GM13976 (cell line): ENCODE measurements at places on chromosomes 6 and 20.

DNA sequence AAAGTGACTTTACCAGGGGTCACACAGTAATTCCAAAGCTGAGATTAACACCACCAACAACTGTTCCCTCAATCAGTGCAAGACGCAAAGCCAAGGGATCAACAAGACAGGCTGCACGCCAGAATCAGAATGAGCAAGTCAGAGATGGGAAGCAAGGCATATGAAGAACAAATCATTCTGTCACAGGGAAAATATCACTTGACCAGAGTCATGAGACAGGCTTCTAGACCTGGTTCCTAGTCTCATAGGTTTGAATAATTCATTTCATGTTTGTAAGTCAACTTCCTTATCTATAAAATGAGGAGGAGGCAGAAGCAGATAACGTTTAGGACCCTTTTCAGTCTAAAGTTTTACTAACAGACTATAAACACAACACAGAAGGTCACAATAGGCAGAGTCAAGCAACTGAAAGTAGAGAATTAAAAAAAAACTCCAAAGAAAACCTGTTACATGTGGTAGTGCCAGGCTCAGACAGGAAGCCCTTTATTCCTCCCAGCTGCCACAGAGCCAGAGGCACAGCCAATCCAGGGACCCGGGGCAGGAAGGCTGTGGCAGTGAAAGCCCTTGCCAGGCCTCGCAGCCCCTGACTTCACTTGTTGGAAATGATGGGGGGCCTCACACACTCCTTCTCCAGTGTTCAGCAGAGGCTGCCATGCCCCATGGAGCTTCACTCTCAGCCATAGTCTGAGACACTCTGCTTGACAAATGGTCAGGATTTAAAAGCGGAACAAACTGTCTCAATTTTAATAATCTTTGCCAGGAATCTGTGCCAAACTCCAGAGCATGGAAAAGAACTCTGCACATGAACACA lies 29.2 kb upstream of the DST start:
- DNase-seq, result no peak

GRCh38 chr6:80223743-80224212 lies 117.3 kb downstream of the BCKDHB start:
- DNase-seq, result no peak

DNA sequence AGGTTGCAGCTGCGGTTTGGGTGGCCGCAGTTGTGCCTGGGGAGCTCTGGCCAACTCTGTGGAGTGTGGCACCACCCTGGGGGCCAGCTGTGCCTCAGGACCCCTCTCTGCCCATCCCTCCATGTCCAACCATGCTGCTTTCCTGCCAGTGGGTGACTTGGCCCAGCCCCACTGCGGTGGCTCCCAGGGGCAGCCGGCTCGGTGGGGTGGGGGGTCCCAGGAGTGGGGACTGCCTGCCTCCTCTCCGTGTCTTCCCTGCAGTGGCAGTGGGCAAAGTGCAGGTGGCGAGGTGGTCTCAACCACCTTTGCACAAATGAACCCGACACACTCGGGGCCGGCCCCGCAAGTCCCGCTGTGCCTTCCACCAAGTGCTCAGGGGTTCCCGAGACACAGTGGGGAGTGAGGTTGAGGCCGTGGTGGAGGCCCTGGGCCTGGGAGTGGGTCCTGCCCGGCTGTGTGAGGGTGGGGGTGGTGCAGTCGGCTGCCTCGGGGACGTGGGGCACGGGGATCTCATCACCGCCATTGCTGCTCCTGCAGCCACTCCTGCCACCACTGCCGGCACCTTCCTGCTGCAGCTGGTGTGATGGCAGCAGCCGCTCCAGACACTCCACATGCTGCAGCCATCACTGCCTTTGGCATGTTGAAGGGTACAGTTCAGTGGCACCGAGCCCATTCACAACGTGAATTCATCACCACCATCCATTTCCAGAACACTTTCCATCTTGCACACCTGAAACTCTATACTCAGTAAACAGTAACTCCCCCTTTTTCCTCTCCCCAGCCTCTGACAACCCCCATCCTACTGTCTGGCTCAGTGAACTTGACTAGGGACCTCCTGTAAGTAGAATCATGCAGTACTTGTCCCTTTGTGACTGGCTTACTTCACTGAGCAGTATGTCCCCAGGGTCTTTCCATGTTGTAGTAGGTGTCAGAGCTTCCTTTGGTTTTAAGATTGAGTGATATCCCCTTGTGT lies 10.7 kb upstream of the SLCO4A1 start:
- DNase-seq, result no peak

GRCh38 chr6:54491431-54491830 lies 183.2 kb downstream of the TINAG start:
- no peak for DNase-seq

DNA sequence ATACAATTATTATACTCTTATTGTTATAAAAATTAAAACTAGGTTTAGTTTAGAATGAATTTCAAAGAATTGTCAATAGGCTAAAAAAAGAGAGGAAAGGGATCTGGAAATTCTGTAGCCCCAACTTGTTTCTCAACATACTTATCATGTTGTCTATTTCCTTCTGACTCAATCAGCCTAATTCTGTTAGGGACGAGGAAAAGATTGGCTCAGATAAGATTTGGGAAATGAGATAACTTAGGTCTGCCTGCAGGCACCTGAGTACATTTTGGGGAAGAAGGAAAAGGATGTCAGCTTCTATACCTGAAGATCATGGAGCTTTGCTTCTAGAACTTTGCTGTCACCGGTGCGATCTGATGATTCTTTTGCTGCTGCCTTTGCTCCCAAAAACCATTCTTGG lies 238.8 kb downstream of the SYNE1 start:
- DNase-seq, result no peak

DNA sequence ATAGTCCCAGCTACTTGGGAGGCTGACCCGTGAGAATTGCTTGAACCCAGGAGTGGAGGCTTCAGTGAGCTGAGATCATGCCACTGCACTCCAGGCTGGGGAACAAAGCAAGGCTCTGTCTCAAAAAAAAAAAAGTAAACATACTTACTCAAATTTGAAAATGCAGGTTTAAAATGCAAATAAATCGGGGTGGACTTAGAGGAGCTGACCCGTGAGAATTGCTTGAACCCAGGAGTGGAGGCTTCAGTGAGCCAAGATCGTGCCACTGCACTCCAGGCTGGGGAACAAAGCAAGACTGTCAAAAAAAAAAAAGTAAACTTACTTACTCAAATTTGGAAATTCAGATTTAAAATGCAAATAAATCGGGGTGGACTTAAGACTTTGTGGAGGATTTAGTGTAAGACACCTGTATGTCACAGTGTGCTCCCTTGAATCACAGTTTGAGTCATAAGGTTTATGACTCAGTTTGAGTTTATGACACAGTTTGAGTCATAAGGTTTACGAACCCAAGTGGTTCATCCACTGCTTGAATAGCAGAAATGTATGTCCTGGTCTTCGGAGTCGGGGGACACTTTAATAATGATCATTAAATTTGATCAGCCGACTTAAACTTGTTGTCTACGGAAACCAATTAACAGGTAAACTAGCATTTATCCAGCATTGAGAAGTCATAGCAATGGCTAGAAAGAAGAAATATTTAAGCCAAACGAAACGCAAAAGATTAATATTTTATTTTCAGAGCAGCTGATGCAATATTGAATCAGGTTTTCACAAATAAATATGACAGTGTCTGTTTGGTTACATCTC lies 6.8 kb upstream of the MRPS10 start:
- peak; percentile 73 for DNase-seq

DNA sequence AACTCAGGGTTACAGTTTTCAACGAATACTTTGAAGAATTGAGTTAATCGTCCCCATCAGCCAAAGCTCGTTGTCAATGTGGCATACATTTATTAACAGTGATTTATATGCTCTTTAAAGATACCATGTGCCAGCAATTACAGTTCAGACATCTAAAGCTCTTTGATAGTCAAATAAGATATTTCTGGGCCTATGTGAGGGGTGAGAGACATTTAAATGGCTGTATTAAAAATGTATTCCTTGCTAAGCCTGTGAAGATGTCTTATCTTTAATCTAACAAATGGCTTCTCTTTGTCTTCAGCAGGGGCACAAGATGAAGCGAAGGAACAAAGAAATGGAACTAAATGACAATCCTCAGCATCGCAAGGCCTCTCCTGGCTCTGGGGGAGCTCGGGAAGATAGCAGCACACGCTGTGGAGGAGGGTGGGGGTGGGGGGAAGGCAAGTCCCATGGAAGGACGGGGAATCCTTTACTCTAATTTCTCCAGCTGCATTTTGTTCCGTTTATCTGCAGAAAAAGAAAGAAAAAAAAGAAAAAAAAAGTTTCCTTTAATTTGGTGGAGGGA lies 523.6 kb downstream of the KIF16B start:
- no peak for DNase-seq

GRCh38 chr20:34091637-34092200 lies 20.3 kb downstream of the EIF2S2 start:
- no peak for DNase-seq

- peak; percentile 21 for DNase-seq
Observed at GRCh38 chr20:19212469-19212815, at the start of gene SLC24A3. Gene SLC24A3 (plus strand): TSS chr20:19212642.

GRCh38 chr6:14912226-14912625 lies 333.6 kb upstream of the JARID2 start:
- DNase-seq, result no peak

GRCh38 chr6:157169656-157170055 lies 153.7 kb downstream of the TMEM242 start:
- no peak for DNase-seq

- DNase-seq, result no peak
Observed at GRCh38 chr6:69792292-69792691, 4.5 kb downstream of the LMBRD1 start.

- no peak for DNase-seq
Observed at GRCh38 chr6:100237821-100238220, 226.9 kb downstream of the SIM1 start.

DNA sequence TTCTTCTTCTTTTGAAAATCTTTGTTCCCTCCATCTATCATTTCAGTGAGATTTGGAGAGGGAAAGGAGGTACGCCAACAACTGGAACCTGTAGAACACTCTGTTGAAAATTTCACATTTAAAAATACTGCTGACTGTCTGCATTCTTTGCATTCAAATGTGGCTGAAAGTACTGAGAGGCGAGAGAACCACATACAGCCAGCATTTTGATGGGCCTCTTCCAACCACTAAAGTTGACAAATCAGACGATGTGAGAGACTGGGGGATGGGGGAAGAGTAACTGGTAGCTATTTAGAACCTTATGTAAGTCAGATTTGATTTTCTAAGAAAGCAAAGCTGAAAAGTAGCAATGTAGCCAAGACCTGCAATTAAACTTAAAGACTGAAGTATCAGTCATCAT lies 77.5 kb downstream of the FKBP5 start:
- DNase-seq, result no peak

DNA sequence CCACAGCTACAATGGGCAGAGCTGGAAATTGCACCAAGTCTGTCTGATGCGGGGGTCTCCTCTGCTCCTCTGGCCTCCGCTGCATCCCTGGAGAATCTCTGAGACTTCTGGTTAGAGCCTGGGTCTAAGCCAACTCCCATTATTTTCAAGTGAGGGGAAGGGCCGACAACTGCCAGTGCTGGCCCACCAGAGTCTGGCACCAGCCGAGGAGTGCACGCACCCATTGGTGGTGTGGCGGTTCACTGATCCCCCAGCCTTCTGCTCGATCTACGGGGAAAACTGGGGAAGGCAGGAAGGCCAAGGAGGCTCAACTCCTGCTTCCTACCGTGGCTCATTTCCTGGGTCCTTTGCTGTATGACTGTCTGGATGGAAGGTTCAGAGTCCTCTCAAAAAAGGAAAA lies 6.2 kb downstream of the NQO2 start:
- DNase-seq, result no peak

DNA sequence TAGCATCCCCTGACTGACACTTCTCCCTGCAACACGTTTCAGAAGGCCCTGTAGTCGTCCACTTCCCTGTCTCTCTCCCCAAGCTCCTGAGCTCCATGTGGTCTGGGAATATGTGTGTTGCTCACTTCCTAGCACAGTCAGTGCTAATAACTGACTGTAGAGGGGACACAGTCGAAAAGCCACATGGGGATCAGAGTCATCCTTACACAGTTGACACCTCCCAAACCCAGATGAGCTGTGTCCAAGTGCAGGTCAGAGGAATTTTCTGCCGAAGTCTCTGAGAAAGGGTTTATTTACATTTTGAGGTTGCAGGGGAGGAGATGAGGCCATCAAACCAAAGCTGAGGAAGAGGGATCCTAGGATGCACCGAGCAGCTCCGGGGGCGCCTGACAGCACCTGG lies 3.5 kb upstream of the ADAM33 start:
- DNase-seq, result no peak

DNA sequence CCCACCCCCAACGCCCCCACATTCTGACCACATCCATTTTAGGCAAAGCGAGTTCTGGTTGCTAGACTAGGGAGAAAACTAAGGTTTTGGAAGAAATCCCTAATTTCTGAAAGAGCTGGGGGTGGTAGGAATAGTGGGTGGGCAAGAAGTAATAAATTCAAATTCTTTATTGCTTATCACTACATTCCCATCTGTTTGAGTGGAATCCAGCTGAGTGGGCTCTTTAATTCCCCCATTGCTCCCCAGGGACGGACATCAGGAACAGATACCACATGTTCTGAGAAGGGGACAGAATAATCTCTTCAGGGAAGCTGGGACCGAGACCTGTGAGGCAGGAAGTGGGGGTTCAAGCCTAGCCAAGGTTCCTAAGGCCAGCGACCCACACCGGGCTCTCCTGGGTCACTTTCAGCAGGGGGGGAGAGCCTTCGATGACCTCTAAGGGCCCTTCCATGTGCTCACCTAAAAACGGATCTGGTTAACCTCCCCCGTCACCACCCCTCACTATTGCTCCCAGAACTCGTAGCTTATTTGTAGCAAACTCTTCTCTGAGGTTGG lies 42.3 kb upstream of the MRPS10 start:
- DNase-seq, result no peak

GRCh38 chr20:24628985-24629384 lies 159.6 kb downstream of the SYNDIG1 start:
- no peak for DNase-seq

GRCh38 chr6:85479208-85479607 lies 29.3 kb downstream of the NT5E start:
- DNase-seq, result no peak

- DNase-seq, result no peak
Observed at GRCh38 chr6:161792851-161793493, 519.1 kb upstream of the AGPAT4 start.

DNA sequence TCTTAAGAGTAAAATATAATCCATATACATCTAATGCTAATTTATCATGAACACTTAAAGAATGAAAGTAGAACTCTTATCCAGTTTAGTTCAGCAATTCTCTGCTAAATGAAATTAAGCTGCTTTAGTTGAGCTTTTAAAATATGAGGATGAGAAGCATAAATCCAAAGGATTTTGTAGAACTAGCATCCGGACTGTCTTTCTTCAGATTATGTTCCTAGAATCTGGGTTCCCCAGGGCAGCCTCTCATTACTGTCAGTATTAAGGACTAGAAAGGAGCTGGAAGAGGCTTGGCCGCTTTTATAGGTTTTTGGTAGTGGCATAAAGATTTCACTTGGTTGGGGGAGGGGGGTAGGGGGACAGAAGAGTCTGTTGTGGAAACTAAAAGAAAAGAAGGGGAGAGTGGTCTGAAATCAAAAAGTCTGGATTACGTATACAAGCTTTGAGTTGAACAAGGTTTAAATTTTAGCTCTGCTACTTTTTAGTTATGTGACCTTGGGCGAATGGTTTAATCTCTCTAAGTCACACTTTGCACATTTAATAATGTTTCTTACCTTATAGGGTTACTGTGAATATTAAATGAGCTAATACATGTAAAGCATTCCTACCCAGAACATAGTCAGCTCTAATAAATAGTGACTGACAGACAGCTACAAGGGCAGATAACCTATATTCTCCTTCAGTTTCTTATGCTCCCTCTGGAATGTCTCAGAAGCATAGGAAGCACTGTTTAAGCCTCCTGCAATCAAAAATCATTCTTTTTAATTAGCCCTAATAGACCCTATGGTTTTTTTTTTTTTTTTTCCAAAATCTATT lies 3.7 kb downstream of the SGK1 start:
- no peak for DNase-seq

GRCh38 chr6:161105408-161105807 lies 113.8 kb downstream of the MAP3K4 start:
- no peak for DNase-seq
